ENCODE measurements at places on chromosomes 5 and 9.
A peak's percentile ranks its signal among the peaks of the same experiment; 100 is the strongest.

- DNase-seq: no peak
Observed at GRCh38 chr9:92917176-92917800, 30.0 kb upstream of the FGD3 start.

GRCh38 chr9:97845130-97845529 lies 7.9 kb upstream of the FOXE1 start:
- DNase-seq: no peak

DNA sequence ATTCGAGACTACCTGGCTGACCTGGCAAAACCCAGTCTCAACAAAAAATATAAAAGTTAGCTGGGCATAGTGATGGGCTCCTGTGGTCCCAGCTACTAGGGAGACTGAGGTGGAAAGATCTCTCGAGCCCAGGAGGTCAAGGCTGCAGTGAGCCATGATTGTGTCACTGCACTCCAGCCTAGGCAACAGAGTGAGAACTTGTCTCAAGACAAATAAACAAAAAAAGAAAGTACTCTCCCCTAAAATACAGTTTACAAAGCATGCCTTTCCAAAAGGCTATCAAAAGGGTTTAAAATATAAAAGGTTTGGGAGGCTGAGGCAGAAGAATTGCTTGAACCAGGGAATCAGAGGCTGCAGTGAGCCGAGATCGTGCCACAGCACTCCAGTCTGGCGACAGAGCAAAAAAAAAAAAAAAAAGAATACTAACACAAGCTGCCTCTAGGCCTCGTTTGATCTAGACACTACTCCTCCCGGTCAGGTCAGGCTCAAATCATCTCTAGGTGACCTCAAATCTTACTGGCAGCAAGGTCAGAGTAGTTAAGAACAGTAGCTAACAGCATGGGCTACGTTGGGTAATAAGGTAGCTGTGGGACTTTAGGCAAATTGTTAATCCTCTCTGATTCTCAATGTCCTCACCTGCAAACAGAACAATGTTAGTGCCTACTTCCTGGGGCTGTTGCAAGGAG lies 9.3 kb downstream of the NAIF1 start:
- DNase-seq: no peak

DNA sequence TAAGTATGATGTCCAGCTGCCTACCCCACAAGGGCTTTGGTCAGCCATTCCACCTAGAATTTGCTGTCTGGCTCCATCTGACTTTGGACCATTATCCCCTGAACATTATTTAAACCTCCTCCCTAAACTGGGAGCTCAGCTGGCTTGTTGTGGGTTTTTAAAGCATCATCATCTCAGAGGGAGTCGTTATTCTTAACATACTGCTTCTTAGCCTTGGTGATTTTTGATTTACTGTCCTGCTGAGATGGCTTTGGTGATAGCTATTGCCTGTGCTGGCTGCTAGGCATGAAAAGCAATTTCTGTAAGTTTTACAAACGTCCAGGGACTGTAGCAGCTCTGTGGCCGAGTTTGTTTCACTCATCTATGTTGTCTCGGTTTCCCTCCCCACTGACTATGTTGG lies 256.1 kb downstream of the NR3C1 start:
- DNase-seq: no peak

DNA sequence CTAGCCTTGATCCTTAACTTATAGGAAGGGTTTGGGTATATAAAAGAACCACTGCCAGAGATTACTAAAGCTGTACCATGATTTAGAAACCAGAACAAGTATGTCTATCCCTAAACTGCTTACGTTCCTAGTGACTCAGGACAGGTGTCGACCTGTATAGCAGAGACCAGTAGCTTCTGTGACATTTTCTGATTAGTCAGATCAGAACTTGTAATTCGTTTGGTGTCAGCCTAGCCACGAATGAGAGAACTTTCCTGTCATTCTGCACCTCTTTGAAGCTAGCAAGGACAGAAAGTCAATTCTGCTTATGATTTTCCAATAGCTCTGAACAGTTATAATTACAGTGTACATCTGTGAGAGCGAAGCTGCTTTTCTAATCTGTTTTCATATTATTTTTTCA lies 39.5 kb downstream of the PRKACG start:
- no peak for DNase-seq

DNA sequence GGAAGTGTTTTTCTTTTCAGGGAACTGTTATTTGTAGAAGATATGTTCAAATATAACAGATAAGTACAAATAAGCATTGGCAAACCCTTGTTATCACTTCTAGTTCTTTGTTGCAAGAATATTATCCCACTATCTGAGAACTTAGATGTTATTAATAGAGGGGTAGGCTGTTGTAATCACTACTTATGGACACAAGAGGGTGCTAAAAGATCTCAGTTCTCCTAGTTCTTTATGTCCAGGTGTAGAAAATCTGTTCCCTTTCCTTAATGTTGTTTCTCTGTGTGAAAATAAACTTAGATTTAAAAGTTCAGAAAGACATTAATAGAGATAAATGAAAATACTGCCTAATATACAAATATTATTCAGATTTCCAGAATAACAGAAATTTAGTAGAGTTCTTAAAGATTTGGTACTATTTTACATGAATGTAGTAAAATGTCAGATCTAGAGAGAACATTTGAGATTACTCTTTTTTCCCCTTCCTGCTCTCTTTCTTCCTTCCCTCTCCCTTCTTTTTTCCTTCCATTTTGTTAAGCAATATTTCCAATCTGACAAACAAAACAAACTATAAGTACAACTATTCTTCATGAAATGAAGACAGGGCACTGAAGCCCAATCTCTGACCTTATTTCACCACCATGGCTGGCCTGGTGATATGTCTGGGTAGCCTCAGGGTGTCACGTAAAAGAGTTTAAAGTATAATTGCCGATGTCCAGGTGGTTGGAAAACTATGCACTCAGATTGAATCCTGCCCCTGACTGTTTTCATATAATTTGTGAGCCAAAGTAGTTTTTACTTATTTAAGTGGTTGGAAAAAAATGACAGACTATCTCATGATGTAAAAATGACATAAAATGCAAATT lies 43.6 kb upstream of the C5orf46 start:
- peak; percentile 69 for DNase-seq

DNA sequence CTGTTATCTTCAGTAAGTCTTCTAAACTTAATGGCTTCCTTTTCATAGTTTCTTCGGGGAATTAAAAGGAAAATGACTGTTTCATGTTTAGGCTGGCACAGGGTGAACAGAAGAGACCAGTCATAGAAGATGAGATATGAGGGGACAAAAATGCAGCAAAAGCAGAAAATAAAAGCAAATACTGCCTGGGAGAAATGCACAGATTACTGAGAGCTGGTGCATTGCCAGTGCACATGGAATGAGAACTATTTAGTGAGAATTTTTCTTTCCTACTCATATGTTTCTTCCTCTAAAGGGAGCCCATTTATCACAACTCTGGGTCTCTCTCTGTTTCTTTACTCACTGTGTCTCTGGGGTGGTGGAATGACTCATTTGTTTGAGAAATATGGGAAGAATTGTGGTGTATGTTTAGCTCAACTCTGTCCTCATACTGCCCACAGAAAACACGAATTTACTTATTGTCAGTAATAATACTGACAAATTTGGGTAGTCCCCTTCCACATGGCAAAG lies 25.9 kb upstream of the ANKRD55 start:
- no peak for DNase-seq

DNA sequence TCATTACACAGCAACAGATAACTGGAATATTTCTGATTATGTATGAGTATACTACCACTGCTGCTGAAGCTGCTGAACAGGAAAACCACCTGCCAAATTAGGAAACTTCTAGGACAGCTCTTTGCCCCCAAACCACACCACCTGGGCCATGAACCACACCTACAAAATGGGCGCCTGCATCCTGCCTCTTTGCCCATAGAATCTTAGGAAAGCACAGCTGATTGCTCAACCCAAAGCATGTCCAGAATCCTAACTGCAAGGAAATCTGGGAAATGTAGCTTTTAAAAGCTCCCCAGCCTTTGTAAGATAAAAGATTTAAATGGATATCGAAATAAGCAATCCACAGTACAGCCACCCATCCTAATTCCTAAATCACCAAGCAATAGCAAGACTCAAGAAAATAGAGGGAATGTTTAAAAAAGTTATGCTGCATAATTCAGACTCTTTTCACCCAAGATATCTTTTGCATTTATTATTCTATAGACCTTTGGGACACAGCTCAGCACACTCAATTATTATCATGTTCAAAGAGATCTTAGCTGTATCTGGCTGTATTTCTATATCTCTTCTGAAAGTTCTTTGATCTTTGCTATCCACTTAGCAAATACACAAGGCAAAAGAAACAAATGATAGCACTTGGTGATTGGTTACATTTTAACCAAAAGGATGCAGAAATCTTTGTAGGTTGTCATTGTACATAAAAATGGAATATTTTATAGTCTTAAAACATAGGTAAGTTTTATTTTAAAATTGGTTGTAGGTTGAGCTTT lies 6.8 kb upstream of the C9orf152 start:
- no peak for DNase-seq

DNA sequence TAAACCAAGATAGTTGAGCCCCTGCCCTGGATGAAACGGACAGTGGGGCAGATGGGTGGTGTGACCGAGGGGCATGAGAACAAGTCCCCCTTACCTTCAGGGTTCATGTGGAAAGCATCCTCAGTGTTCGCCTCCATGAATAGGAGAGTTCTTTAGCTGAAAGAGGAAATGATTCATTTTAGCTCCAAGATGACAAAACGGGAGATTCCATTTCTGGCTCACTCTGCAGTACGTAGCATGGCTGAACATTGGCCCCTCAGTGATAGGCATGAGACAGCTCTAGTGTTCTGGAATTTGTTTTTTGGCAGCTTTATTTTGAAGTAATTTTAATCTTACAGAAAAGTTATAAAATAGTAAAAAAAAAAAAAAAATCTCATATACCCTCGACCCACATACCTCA lies 70.2 kb upstream of the AGXT2 start:
- no peak for DNase-seq

- DNase-seq: peak; percentile 47
Observed at GRCh38 chr5:76608833-76609232, 14.4 kb downstream of the F2RL2 start.

DNA sequence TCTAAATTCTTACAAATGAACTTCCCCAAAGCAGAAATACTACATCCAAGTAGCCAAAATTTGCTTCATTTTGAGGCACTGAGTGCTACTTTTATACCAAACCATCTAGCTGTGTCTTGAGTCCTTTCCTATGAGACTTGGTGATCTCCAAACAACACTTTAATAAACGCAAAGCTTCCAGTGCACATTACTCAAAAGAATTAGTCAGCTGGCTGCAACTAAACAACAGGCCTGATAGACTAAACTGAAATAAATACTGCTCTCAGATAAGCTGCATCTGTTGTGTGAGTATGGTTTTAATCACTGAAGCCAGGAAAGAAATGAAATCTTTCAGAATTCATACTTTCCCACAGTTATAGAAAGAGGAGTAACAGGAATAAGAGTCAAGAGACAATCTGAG lies 80.3 kb downstream of the VCAN start:
- DNase-seq: no peak

- peak; percentile 33 for DNase-seq
Observed at GRCh38 chr5:143154510-143155370, 248.7 kb downstream of the NR3C1 start.

DNA sequence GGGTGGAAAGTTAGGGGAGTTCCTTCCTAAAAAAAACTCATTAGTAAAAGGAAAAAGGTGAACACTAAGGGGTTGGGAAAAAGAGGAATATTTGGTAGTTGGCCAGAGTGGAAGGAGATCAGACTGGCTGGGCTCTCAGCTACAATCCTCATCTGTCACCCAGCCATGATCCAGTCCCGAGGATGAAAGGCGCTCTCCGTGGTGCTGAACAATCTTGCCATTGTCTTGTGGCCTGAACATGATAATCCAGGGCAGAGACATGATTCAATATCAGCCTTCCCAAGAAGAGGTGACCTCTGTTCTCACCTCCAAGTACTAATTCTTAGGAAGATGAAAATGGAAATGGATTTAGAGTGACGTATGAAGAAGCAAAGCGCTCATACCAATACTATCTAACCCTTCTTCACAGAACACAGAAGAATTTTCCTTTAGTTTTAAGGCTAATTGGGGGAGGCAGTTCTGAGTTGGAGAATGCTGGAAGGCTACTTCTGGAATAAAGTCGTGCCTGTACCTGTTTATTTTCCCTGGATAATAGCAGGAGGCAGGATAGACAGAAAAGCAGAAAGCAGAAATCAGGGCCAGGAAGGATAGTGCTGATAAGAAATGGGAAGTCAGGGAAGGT lies 36.6 kb upstream of the MYORG start:
- DNase-seq: peak; percentile 92

DNA sequence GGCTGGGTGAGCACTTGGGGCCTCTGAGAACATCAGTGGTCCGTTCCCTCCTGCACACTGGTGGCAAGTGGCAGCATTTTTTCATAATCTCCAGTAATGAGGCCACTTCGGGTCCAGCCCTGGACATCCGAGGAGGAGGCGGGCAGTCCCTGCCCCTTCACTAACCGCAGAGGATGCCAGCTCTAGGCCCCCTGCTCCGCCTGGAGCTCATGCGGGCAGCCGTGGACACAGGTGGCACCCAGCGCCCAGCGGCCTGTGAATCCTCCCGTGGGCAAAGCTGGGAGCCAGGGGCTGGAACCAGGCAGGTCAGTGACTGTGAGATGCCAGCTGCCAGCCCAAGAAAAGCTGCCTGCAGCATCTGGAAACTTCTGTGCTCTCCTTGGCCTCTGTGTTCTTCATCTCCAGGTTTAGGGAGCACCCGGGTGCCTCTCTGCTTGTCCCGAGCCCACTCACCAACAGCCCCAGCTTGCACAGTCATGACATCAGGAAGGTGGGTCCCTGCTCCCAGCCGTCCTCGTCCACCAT lies 92.4 kb downstream of the KCNT1 start:
- no peak for DNase-seq

GRCh38 chr5:161058781-161059180 lies 206.8 kb upstream of the ATP10B start:
- DNase-seq: peak; percentile 53

GRCh38 chr5:51202161-51202560 lies 181.1 kb upstream of the ISL1 start:
- DNase-seq: no peak

DNA sequence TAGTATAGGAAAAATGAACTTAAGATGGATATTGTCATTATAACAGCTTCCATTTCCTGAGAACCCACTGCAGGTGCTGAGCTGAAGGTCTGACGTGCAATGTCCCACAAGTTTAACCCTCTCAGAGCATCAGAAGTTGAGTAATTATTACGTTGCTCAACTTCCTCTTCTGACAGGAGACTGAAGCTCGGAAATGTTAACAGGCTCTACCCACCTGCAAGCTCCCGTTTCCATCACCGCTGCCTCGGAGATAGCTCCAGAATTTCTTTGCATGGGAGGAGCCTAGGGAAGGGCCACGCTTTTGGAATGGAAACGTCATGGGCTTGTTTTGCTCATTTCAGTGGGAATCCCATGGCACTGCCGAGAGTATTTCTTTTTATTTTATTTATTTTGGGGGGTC lies 1.0 kb upstream of the NTMT1 start:
- no peak for DNase-seq

- DNase-seq: no peak
Observed at GRCh38 chr9:131651599-131651998, 88.3 kb downstream of the RAPGEF1 start.

GRCh38 chr5:110477911-110478310 lies 248.6 kb downstream of the TMEM232 start:
- no peak for DNase-seq

- no peak for DNase-seq
Observed at GRCh38 chr5:82509762-82510161, 231.6 kb upstream of the RPS23 start.

GRCh38 chr9:120431268-120431667 lies 148.7 kb downstream of the CDK5RAP2 start:
- no peak for DNase-seq

- peak; percentile 95 for DNase-seq
Observed at GRCh38 chr9:6703898-6704639, 53.7 kb upstream of the KDM4C start.

Data from eye (tissue), 1 donor.